Natural killer cell treated with Interleukin-12 subunit alpha and Interleukin-12 subunit beta and Interleukin-15 and Interleukin-18, amount 100 ng/mL, for 72 hours (primary cell): ENCODE measurements at places on chromosomes 6 and 20. TPM values are rescaled to one million over a fixed set of nuclear protein-coding genes. Genes with fewer than 3 reads are reported as not detected.

Gene SLC12A5
- not detected for total RNA-seq

Gene LY6G6F
- not detected for total RNA-seq

Gene CST4
- not detected for total RNA-seq

Gene KHDC1L
- total RNA-seq, result 0.50 TPM

Gene SRMS
- total RNA-seq, result not detected
